Chondrocyte (in vitro differentiated cells): ENCODE measurements at places on chromosomes 2 and 18.

- DNase-seq: no peak
Observed at GRCh38 chr2:54466870-54467269, 10.7 kb downstream of the SPTBN1 start.

- DNase-seq: no peak
Observed at GRCh38 chr2:182745061-182745460, 29.0 kb downstream of the DNAJC10 start.

- DNase-seq: no peak
Observed at GRCh38 chr2:9247177-9247576, 40.6 kb downstream of the ASAP2 start.

GRCh38 chr2:39606585-39606984, 59.1 kb upstream of the TMEM178A start:
- no peak for DNase-seq

- DNase-seq: no peak
Observed at GRCh38 chr18:58169472-58169871, 125.4 kb downstream of the NEDD4L start.

- DNase-seq: no peak
Observed at GRCh38 chr2:150997066-150997465, 264.6 kb downstream of the RBM43 start.

- DNase-seq: no peak
Observed at GRCh38 chr2:110688594-110689091, 10.8 kb upstream of the BUB1 start.
